ENCODE measurements at places on chromosomes 3 and 15.

DNA sequence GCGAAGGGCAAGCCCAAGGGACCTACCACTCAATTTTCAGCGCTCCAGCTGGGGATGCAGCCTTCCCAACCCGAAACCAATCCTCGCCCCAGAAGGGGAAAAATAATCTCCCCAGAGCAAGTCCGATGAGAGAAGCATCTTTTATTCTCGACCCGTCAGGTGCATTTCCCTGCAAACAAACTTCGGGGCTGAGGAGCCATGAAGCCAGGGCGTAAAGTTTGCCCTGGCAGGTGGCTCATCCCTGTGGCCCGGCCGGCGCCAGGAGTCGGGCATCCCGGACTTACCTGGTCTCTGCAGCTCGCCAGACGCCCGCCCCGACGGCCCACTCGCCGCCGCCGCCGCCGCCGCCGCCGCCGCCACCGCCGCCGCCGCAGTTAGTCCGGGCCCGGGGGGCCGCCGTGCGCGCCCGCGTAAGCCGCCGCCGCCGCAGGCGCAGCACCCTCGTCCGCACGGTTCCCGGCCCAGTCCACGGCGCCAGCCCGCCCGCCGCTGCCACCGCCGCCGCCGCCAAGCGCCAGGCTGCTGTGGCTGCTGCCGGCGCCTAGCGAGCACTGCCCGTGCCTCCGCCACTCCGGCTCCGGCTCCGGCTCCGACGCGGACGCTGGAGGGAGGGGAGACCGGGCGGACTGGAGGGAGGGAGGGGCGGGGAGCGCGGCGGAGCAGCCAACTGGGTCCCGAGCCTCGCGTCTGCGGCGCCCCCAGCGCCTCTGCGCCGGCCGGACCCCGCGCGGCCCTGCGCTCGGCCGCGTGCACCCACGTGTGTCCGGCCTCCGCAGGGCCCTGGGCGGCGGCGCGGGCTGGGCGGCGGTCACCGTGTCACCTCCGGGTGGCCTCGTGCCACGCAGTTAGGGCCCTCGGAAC lies at the start of gene CNTN3:
CNTN3 (minus strand) TSS at position 553 of the 861 bp plus-strand sequence. CDS start 93,547 bp downstream, outside the sequence.
- ATAC-seq, result no peak

- no peak for ATAC-seq
These were observed 109.6 kb upstream of the CTDSPL start for GRCh38 chr3:37751967-37752648.

DNA sequence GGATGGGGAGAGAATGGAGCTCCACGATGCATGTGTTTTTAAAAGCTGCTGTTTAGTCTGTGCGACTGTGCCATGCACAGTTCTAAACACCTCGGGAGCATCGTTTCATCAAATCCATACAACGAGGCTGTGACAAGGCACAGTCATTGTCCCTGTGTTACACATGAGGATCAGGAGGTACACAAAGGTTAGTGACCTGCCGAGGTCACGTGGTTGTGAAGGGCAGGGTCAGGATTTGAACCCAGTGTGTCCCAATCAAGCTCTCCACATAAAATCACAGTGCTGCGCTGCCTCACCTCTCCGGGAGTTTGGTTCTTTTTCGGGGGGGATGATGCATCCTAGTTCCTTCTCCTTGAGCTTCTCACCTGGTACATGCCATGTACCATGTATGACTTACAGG lies 18.7 kb upstream of the KIF23 start:
- no peak for ATAC-seq

DNA sequence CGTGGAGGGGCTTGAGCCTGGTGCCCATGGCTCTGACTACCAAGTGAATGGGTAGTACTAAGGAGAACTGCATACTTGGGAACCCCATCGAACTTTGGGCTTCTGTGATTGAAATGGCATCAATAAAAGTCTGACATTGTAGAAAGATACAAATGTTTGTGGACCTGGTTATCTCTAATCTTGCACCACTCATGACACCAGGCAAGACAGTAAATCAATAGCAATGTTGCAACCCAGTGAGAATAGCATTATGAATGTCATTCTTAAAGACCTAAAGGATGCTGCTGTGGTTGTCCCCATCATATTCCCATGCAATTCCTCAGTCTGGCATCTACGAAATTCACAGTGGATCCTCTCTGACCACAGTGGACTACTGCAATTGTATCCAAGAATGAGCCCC lies 233.6 kb upstream of the LYSMD4 start:
- no peak for ATAC-seq

DNA sequence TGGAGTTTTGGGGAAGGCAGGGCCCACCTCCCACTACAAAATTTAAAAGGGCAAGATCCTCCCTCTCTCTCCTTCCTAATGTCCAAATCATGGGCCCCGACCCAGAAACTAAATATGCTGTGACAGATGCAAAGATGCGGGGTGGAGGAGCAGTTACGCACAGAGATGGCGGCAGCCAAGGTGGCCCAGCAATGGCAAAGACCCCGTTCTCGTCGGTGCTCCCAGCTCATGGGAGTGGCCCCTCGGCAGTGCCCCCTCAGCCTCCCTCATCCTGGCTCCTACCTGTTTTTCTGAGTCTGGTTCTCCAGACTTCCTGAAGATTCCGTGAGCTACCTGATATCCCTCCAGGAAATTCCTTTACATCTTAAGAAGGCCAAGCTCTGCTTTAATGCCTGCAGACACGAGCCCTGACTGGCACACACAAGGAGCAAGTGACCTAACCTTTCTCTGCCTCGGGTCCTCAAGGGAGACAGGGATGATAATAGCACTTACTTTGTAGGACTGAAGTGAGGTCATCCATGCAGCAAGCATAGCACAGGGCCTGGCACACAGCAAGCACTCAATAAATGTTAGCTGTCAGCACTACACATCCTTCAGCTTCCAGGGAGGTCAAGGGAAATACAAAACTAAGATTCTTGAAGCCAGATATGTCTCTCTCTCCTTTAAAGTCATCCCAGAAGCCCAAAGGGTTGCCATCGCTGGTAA lies 103.5 kb downstream of the LSM3 start:
- no peak for ATAC-seq

- no peak for ATAC-seq
These were observed 609.7 kb upstream of the GOLIM4 start for GRCh38 chr3:168705412-168705811.

DNA sequence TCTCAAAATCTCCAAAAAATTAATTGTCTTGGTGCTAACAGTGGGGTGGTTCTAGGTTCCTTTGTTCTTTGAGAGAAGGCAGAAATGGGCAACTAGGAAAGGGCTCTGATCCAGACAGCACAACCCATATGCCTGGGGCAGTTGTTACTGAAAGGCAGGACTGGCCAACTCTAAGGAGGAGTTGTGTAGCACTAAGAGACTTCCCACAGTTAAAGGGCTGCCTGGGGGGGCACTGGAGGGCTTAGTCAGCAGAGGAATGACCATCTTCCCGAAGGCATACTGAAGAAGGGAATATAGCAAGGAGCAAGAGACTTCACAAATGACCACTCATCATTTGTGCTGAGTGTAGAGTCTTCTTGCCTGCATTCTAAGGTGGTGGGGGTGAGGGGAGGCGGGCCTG lies 15.8 kb downstream of the ILDR1 start:
- ATAC-seq, result no peak

DNA sequence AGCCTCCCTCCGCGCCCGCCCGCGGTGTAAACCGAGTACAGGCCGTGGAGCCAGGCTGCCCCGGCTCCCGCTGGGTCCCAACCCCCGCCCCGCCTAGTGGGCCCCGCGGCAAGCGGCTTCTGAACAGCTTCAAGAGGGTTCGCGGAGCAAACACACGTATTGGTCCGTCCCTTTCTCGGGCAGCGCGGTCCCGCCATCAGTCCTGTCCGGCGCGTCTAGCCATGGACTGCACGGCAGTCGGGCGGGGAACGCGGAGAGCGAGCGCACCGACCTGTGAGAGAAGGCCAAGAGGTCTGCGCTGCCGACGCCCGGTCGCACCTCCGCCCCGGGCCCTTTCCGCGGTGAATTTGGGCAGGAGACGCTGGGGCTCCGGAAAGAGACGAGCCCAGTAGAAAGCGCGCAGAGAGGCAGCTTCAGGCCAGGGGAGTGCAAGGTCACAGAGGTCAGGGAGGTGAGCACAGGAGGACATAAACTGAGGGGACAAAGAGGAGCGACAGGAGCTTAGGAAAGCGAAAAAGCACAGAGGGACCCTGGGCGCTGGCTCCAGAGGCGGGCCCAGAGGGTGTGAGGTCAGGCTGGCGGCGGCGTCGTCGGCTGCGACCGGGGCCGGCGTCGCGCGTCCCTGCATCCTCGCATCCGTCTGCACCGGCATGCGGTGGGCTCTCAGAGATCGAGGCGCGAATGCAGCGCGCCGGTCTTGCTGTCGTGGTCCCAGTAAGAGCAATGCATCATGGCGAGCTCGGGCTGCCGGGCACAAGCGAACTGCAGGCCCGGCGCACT lies 1.8 kb downstream of the FOXL2 start:
- ATAC-seq, result no peak

GRCh38 chr3:72213296-72214065 lies 428.5 kb upstream of the PROK2 start:
- ATAC-seq, result no peak

DNA sequence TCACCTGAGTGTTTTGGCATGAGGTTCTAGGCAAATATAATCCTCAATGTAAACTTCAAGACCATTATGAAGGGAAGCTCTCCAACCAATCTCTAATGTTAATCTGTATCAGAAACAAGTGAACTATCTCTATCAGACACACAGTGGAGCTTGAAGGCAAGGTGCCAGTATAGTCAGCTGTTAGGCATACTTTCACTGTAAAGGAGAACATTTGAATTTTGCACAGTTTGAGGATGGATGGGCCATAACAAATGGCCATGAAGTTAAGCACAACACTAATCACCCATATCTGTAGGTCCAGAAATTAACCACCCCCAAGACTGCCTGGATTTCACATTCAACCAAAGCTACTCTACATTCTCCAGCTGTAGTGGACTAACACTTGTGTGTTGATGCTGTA lies 69.1 kb upstream of the LMOD3 start:
- ATAC-seq, result no peak

- ATAC-seq, result no peak
These were observed 63.3 kb downstream of the AQP9 start for GRCh38 chr15:58201516-58201915.

GRCh38 chr15:93202405-93202804 lies 113.4 kb upstream of the RGMA start:
- ATAC-seq, result no peak

DNA sequence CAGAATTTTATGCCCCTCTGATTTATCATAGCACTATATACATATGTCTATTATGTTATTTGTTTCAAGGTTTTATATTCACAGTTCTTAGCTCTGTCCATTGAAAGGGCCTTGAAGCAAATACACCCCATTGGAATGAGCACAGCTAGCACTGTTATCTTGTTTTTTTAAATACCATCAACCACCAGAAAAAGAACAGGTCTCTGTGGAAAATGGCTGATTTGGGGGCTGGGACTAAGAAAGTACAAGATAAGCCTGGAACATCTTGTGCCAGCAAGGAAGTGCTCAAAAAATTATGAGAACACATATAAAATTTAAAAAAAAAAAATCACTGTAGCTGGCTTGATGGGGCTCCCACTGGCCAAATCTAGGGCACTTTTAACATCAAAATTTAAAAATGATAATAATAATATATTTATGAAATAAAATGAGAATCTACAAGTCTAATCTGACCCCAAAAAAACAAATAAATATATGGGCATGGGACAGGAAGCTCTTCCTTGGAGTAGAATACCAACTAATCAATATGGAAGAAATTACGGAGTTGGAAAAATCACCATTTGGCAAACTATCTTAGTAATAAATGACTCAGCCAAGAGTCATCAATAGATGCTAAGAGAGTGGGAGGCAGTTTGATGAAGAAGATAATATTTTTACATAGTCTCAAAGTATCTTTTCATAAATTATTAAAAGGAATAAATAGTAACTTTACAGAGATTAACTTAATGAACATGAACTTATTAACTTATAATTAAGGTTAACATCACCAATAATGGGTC lies 20.5 kb downstream of the IFT80 start:
- ATAC-seq, result no peak

- peak; percentile 38 for ATAC-seq
These were observed 1.0 kb downstream of the CSPG5 start for GRCh38 chr3:47577583-47578118.

DNA sequence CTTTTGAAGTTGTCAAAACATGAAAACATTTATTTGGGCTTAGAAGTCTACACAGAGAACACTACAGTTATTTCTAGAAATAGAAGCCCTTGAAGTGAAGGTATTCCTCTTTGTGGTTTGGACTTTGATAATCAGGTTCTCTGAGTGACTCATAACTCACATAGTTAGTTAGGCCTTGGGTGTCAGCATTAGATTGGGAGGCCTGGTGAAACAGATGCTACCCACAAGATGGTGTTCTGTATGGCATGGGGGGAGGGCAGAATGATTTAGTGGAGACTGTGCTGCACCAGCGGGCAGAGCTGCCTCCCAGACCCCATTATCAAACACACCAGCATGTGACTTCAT lies 108.9 kb upstream of the ETV5 start:
- no peak for ATAC-seq

DNA sequence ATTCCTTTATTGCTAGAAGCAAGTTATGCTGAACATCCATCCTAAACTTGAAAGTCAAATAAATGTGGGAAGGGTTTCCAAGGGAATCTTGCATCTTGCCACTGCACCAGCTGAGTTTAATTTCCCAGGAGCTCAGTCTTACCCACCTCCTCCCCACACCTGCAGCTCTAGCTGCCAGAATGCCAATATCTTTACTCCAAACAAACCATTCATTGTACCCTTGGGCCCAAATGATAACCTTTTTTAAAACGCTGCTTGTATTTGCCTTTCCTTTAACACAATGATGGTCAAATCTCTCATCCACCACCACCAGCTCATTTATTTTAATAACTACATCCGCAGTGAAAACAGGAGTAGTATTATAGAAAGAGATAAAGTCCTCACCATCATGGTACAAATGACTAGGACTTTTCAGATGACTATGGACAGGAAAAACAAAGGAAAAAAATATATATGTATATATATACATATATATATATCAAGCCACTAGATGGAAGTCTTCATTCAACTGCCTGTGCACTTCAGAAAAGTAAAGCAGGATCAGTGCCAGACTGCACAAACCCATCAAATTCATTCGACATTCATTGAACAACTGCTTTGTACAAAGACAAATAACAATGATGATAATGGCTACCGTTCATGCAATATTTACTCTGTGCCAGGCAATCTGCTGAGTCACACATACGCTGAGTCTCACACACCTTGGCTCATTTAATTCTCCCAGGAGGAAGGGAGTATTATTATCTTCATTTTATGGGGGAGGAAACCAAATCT lies 44.0 kb downstream of the BFSP2 start:
- peak; percentile 89 for ATAC-seq

DNA sequence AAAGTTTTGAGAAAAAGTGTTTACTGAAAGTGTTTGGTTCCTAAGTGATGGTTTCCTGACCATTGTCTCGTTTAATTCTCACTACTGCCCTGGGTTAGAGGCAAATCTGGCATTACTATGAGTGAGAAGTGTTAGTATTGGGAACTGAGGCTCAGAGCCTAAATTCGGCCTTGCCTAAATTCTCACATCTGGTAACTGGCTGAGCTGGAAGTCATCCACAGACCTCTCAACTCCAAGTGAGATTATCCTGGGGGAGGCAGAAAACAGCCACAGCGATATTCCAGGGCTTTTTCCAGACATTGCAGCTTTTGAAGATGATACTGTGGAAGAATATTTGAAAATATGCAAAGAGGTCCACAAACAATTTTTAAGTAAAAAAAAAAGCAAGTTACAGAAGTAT lies 85.1 kb upstream of the TRA2B start:
- ATAC-seq, result no peak
